Natural killer cell (primary cell): ENCODE measurements at places on chromosomes 4 and X.
A peak's percentile ranks its signal among the peaks of the same experiment; 100 is the strongest.

DNA sequence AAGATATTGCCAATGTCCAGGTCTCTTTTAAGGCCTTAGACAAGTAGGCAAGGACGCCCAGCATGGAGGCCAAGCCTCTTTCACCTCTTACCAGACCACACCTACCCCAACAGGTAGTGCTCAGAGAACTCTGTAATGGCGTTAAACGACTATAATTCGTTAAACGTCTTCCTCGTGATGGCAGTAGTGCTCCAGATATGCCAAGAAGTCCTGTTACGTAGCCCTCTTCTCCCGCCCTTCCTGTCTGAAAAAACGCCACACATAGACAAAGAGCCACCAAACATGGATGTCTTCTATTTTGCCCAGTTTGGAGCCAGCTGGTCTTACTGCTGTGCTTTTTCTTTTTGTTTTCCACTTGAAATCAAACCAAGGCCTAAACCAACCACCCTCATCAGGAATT lies 190.7 kb downstream of the OR13H1 start:
- no peak for DNase-seq

GRCh38 chr4:113788888-113789287 lies 27.4 kb upstream of the CAMK2D start:
- no peak for DNase-seq

GRCh38 chr4:655464-656151 lies 18.5 kb downstream of the ATP5ME start:
- DNase-seq, result no peak

- DNase-seq, result no peak
These were observed 244.9 kb downstream of the FRMPD4 start for GRCh38 chrX:12383196-12383595.

- DNase-seq, result peak; percentile 48
These were observed 21.7 kb upstream of the CXCR3 start for GRCh38 chrX:71640002-71640401.

DNA sequence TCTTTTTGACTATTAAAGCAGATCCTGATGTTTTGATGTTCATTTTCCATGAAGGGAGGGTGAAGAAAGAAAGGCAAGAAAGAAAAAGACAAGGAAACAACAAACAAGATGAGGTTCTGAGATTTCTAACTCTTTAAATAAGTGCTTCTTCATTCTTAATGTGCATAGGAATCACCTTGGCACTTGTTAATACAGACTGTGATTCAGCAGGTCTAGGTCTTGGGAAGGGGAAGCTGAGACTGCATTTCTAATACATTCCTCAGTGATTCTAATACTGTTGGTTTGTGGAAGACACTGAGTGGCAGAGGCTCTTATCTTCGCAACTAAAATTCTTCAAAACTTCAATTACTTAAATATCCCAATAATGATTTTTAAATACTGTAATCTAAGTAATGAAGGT lies 95.2 kb upstream of the NAP1L5 start:
- no peak for DNase-seq

GRCh38 chrX:69137371-69138117 lies 27.7 kb downstream of the PJA1 start:
- no peak for DNase-seq

GRCh38 chr4:105966051-105966450 lies 70.8 kb downstream of the NPNT start:
- no peak for DNase-seq

- DNase-seq, result no peak
These were observed 26.4 kb downstream of the PITX2 start for GRCh38 chr4:110596431-110596830.

GRCh38 chr4:109998867-109999584 lies 86.3 kb downstream of the EGF start:
- no peak for DNase-seq

GRCh38 chr4:187618701-187619281 lies 376.8 kb upstream of the ZFP42 start:
- no peak for DNase-seq

GRCh38 chr4:111689214-111689613 lies 456.0 kb upstream of the FAM241A start:
- no peak for DNase-seq

DNA sequence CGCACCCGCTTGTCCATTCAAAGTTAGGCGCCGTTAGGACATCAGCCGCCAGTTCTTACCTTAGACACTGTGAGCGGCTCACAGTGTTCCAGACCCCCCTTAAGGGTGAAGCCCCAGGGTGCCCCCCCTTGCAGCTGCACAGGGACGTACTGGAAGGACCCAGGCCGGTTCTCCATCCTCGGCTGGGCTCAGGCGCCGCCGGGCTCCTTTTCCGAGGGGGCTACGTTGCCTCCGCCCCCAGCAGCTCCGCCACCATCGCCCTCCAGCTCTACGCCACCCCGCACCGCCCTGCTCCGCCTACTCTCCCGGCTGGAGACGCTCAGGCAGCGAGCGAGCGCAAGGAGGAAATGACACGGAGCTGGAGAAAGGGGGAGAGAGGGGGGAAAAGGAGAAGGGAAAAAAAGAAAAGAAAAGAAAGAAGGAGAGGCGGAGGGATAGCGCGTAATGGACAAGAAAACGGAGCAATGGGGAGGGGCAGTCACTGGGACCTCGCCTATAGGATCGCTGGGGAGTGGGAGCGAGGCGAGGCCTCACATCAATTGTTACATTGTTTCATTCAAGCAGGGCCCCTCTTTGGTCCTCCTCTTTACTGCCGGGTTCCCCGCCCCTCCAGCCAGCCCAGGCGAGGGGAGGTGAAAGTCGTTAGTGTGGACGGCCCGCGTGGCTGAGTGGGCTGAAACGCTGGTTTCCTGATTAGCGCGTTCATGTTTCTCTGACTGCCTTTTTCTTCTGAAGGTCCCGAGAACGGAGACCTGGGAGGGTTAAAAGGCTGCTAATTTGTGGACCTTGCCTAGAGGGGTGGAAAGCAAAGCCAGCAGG lies at the start of gene SHROOM4:
SHROOM4 (minus strand) TSS at position 352 of the 819 bp plus-strand sequence; CDS start at position 176, 176 bp downstream.
- no peak for DNase-seq

DNA sequence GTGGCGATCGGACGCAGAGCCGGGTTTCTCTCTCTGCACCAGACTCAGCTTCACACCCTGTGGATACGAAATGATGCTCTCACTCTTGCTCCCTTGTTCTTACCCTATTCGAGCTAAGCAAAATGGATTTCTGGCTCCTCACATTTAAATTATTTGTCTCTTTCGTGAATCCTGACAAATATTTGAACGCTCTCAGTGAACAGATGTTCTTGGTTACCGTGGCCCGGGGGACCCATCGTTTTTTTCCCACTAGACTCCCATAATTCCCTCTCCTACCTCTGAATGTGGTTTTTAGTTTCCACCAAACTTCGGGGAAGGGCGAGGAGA lies 630 bp downstream of the SMARCA5 start:
- no peak for DNase-seq

DNA sequence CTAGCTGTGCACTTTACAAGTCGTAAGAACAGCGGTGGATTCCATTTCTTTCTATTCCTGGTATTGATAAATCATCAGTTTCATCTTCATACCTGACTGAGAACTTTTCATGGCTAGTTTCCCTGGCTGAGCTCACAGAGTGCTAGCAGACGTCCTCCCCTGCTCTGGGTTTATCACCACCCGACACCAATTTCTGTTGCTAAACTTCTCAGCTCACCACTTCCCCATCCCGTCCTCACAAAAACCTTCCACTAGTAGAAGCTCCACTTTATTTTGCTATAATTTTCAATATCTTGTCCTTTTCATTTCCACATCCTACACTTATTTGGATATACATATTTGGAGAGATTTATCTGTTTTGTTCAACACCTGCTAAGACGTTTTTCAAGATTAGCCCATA lies 869.4 kb upstream of the FRG1 start:
- no peak for DNase-seq

GRCh38 chrX:99663136-99663535 lies 746.9 kb downstream of the PCDH19 start:
- DNase-seq, result no peak

DNA sequence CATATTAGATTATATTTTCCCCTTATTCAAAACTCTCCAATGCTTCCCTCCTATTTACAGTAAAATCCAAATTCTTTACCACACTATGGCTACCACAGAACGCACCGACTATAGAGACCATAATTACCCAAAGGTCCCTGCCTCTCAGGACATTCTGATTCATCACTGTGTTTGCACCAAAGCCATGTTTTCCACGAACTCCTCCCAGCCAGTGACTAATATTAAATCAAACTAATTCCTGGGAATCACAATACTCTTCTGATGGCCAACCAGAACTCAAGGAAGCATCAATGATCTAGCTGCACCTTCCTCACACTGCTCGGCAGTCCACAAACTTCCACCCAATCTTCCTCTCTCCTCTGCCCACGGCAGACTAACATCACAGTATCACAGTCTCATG lies 24.2 kb upstream of the EDNRA start:
- no peak for DNase-seq

DNA sequence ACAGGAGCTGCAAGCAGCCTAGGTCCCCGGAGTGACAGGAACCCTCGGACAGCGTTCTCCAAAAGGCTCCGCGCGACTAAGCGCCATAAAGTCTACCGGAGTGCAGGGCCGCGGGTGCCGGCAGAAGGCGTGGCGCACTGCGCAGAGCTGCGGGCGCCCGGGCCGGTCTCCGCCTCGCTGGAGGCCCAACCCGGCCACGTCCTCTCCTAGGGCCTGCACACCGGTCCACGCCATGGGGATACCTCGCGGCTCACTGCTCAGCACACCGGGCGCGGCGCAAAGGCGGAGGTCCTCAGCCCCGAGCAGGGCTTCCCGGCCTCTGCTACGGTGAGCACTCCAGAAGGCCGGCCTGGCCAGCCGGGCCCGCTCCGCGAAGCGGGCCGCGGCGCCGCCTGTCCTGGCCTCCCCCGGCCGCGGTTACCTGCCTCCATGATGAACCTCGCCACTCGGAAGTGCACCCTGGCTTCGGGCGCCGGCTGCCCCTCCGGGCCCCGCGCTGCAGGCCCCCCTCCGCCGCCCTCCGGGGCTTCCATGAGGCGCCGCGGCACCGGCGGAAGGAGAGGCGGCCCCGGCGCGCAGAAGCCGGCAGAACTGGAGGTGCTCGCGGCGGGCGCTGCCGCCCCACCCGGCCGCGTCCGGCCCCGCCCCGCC lies at the start of gene CCNQ:
CCNQ (minus strand) TSS at position 599 of the 651 bp plus-strand sequence; CDS start at position 533, 66 bp downstream.
- DNase-seq, result peak; percentile 21

- DNase-seq, result no peak
These were observed 55.7 kb downstream of the LINC00632 start for GRCh38 chrX:140765043-140765784.

DNA sequence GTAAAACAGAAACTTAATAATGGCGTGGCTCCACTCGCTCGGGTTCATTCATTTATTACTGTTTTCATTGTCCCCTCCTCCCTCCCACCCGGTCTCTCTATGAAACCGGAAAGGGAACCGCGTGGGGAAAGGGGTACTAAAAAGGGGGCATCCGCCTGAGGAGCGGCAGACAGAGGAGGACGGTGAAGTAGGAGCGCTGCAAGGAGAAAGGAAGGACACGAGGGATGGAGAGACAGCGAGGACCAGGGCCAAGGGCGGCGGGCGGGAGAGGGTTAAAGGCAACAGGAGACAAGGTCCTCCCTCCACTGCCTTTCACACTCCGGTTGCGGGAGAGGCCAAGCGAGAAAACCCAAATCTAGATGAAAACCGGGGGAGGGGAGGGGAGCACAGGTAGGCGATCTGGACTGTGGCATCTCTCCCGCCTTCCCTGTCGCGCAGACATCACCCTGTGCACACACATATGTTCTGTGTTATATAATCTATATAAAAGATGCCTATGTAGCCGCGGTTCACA lies 829 bp downstream of the ELOVL6 start:
- peak; percentile 51 for DNase-seq

DNA sequence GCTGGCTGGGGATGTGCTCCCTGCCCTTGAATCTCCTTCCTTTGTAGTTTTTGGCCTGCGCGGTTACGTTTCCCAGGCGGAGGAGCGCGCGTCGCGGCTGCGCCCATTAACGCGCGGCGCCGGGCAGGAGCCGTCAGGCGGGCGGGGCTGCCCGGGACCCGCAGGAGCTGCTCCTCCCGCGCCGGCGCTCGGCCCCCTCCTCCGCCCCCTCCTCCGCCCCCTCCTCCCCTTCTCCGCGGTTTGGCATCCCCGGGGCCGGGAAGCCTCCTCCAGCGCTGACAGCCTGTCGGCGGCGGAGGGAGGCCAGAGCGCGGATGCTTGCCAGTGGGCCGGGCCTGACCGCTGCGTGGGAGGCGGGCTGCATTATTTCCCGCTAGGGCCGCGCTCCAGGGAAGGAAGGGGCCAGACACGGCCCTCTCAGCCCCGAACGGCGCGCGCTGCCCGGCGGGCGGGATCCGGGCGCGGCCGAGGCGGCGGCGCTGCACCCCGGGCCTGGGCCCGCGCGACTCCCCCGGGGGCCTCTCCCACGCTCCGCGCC lies at the start of gene DCLK2:
DCLK2 (plus strand) TSS at position 405 of the 538 bp plus-strand sequence. CDS start 583 bp downstream, outside the sequence.
- DNase-seq, result no peak
